ENCODE measurements at places on chromosomes 6 and 20.

- DNase-seq = peak; percentile 32
These were observed 1.2 kb upstream of the HMGA1 start for GRCh38 chr6:34235307-34236130.

DNA sequence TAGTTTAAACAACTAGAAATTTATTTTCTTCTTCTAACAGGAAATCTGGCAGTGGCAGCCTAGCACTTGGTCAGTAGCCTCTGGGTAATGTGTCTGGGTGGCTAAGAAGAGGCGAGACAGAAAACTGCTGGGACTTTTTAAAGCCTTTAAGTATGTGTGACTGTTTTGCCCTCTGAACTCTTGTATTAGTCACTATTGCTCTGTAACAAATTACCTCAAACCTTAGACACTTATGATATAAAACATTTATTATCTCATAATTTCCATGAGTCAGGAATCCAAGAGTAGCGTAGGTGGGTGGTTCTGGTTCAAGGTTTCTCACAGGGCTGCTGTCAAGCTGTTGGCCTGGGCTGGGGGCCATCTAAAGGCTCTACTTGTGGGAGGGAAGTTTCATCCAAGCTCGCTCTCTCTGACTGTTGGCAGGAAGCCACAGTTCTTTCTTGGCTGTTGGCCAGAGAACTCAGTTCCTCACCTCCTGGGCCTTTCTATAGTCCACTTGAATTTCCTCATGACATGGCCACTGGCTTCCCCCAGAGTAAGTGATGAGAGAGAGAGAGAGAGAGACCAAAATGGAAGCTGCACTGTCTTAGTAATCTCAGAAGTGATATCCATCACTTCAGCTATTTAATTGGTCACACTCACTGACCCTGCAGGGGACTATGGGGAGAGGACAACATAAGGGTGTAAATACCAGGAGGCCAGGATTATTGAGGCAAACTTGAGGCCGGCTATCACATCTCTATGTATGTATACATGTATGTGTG is 17.4 kb upstream of the TBC1D22B start:
- DNase-seq = peak; percentile 11

- DNase-seq = no peak
These were observed 3.9 kb upstream of the CCN6 start for GRCh38 chr6:112049996-112050395.

- no peak for DNase-seq
These were observed 6.6 kb downstream of the NKX2-4 start for GRCh38 chr20:21390768-21391167.

GRCh38 chr6:149278997-149279396 is 38.5 kb upstream of the TAB2 start:
- no peak for DNase-seq

- DNase-seq = no peak
These were observed 2.8 kb downstream of the VARS1 start for GRCh38 chr6:31792761-31793171.

DNA sequence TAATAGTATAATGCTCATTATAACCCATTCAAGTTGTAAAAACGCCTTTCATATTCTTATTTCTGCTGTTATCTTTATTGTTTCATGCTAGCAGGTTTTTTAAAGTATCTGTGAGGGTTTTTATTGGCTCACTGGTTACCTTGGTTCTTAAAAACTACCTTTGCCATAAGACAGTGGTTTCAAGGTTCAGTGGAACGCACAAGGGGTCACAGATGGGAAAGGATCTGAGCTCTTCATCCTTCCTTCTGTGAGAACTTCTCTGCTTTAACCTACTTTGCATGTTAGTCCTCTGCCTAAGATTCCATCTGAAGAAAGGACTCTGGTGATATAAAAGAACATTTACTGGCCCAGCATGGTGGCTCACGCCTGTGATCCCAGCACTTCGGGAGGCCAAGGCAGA is 492.6 kb downstream of the CD83 start:
- DNase-seq = no peak

- DNase-seq = no peak
These were observed 75.0 kb upstream of the FUCA2 start for GRCh38 chr6:143586557-143586956.

Measured in stimulated activated CD8-positive, alpha-beta memory T cell treated with anti-CD3 and anti-CD28 coated beads, Interleukin-7, amount 100 ng/mL, for 1 hour (primary cell).